NCI-H2029 (cell line): ENCODE measurements at places on chromosomes 5 and 9.

DNA sequence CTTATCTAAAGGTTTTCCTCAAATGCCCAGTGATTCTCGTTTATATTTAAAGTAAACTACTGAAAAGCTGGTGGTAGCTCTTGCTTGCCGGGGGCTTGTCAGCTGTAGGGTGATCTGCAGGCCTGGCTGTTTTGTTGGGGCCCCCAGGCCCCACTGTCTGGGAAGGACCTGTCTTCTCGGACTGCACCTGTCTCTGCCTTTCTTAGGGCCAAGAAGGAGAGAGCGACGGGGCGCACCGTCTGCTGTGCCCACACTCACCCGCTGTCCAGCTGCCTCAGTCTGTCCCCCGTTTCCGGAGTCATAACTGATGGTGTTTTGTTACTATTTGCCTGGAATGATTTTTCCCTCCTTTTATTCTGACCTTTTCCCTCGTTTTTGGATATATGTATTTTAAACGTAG is 94.1 kb upstream of the CACNA1B start:
- DNase-seq, result no peak

DNA sequence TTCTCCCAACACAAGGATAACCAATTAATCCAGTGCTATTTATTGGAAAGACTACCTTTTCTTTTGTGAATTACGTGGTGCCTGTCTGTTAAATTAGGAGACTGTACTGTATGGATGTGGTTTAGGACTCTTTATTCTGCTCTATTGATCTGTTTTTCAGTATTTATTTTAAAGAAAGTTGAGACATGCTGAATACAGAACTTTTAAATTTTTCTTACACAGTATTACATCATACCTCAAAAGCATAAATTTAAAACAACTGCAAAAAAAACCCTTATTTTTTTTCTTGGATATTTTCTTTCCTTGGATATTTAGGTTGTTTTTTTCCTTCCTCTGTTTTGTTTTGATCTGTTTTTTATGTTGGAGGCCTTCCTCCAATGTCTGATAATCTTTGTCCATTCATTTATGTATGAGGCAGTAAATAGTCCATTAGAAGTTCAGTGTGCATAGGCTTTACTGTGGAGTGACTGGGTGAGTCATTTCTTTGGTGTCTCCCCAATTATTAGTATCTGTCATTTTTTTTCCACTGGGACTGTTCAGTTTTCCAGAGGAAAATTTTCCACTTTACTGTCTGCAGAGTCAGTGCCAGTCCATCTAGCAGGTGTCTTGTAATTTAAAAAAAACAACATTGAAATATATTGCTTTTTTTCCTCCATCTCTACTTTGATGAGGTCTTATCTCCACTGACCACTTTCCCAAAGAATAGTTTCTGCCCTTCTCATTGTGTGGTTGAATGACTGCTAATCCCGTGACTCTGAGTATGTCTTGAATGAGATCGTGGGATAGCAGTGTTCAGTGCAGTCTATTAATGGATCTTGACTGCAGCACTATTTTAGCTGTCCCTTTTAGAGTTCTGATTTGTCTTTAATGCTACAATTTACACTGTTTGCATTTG is 15.2 kb downstream of the CYSTM1 start:
- DNase-seq, result no peak

GRCh38 chr5:56329652-56330051 is 96.5 kb upstream of the ANKRD55 start:
- no peak for DNase-seq

GRCh38 chr9:70117835-70118319 is 74.2 kb downstream of the MAMDC2 start:
- no peak for DNase-seq

- DNase-seq, result no peak
Observed at GRCh38 chr5:33696411-33696810, 195.4 kb downstream of the ADAMTS12 start.

DNA sequence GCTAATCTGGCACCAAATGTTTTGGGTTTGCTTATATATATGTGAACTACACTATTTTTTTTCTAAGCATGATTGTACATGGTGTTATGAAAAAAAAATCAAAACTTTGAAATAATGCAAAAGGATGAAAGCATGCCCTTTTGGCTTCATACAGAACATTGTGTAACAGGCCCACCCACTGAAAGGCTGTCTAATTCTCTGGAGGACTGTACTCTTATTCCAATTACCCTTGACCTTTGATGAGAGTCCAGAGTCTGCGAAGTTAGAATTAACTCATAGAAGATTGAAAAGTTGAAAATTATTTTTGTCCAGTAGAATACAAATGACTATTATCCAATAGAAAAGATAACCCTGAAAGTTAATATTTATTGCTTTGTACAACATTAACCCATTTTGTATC is 117.4 kb downstream of the ADAMTS12 start:
- no peak for DNase-seq

DNA sequence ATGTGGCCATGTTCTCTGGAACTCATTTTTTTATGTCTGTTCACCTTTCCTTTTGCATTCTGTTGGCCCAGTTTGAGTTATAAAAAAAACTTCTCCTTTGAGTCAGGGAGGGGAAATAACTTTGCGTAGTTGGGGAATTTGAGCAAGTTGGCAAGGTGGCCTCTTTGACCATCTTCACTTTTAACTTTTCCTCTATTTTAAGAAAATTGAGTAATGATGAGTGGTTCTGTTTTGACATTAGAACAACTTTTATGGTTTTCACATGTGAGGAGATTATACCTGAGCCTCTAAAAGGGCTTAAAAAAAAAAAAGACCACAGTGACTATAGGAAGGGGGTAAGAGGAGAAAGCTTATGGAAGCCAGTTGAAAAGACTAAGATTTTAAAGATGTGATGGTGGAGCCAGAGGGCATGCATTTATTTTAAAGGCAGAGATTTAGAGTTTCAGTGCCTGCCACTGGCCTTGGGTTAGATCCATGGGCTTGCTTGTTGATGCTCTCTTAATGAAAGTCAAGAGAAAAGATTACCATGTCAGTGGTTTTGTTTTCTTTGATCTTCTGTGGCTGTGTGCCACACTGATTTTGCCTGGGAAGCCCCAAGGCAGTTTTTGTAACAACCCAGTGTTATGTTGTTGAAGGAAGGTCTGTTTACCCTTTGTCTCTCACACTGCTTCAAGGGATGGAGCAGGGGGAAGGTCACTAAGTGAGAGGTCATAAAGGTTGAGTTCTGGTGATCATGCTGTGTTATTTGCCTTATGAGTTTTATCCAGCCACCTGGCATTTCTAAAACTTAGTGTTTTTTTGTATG is 219.7 kb upstream of the CD180 start:
- no peak for DNase-seq
